ENCODE measurements at places on chromosomes 3 and 15.
A peak's percentile ranks its signal among the peaks of the same experiment; 100 is the strongest.

- no peak for DNase-seq
These were observed 46.8 kb downstream of the ST6GAL1 start for GRCh38 chr3:186976837-186977750.

GRCh38 chr15:58139276-58139988, 1.3 kb downstream of the AQP9 start:
- DNase-seq, result no peak

DNA sequence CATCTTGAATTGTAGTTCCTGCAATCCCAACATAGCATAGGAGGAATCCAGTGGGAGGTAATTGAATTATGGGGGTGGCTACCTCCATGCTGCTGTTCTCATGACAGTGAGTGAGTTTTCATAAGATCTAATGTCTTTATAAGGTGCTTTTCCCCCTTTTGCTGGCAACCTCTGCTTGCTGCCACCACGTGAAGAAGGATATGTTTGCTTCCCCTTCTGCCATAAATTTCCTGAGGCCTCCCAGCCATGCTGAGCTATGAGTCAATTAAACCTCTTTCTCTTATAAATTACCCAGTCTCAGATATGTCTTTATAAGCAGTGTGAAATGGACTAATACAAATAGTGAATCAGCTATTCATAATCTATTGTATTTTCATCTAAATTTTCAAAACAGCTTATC, 537.3 kb downstream of the EPHA3 start:
- DNase-seq, result no peak

GRCh38 chr15:97140216-97140615, 809.7 kb downstream of the NR2F2 start:
- DNase-seq, result no peak

DNA sequence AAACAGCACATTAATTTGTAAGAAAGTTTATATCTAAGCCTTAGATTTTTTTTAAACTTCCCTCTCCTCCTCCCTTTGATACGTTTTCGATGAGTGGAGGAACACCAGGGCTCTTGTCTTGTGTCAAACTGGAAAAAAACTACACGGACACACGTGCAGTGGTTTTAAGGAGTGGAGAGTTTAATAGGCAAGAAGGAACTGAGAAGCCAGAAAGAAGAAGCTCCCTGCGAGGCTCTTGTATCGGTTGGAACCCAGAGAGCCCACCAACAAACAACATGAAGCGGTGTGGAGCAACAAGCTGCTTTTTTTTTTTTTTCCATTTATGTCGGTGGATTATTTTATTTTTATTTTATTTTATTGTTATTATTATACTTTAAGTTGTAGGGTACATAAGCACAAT, 18.6 kb downstream of the NDUFB4 start:
- DNase-seq, result no peak

GRCh38 chr3:46642971-46643370, 30.6 kb downstream of the FAM240A start:
- DNase-seq, result no peak

- no peak for DNase-seq
These were observed 18.8 kb upstream of the GOLGA8J start for GRCh38 chr15:30063835-30064546.

DNA sequence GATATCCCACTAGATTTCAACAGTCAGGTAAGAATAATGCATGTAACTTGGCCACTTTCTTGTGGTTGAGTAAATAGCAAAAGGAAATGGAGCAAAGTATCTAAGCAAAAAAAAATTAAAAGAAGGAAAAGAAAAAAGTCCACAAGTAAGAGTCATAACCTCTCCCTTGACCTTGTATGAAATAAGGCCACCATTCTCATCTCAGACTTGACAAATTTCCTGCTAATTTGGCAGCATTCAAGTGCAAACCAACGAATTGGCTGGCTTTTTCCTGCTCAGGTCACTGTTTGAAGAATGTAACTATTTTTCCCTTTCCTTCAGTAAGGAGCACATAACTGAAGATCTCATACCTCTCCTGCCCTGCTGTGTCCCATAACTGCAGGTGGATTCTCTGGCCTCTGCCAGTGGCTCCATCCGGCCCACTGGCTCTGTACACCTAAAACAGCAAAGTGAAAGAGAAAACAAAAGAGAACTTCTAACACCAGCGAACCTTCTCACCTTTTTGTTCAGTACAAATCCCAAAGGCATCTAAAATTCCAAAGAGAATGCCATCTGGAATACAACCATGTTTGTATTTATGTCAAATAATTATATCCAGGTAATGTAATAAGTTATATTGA, 33.4 kb upstream of the RSL24D1 start:
- no peak for DNase-seq

GRCh38 chr3:44987332-44987731, 11.3 kb downstream of the EXOSC7 start:
- no peak for DNase-seq

DNA sequence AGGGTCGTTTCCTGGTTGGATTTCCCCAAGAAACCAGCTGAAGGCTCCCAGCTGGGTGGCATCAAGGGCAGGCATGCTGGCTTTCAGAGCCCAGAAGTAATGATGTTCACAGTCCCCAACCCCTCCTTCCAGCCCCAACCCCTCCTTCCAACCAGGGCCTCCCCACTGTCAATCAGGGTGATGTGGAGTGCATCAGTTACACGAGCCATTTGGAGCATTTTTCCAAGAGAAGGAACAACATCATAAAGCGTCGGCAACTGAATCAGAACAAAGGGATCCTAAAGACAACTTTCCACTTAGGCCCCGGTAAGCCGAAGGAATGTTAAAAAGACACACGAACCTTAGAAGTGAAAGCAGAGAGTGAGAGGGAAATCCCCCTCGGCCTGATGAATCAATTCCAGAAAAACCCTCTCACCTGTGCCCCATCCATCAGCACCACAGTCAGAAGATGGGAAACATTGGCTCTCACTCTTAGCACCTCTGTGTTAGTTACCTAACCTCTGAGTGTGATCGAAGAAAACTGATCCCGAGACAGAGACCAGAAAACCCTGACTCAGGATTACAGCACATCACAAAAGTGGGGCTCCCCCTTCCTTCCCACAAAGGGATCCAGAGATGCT, 101.2 kb upstream of the WNT5A start:
- DNase-seq, result no peak

- no peak for DNase-seq
These were observed 39.1 kb downstream of the SOX14 start for GRCh38 chr3:137803215-137803614.

- DNase-seq, result no peak
These were observed 1.6 kb downstream of the TPM1 start for GRCh38 chr15:63044077-63044644.

DNA sequence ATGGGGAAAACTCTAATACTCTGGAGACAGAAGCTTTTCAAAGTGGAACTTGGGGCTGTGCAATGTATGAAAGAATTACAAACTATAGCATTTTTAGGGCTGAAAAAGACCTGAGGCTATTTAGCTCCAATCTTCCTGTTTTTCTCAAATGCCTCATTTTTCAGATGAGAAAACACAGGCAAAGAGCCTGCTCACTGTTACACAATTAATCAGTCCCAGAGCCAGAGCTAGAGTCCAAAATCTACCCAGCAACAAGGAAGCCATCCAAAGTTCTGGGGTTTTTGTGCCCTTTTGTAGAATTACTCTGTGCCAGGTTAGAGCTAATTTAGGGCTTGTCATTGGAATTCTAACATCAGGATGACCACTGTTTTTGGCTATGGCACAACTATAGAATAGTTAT, 45.5 kb downstream of the GPR149 start:
- no peak for DNase-seq

DNA sequence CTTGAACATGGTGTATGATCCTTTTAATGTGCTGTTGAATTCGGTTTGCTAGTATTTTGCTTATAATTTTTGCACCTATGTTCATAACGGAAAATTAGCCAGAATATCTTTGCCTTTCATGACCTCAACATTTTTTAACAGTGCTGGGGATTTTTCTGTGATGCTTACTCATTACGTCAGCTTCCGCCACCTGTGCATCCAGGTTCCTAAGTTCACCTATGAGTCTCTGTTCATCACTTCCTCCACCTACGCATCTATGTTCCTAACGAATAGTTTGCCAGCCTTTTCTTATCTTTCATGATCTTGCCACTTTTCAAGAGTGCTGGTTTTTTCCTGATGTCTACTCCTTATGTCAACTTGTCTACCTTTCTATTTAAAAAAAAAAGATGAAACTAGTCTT, 16.5 kb downstream of the AADACL2 start:
- DNase-seq, result no peak

DNA sequence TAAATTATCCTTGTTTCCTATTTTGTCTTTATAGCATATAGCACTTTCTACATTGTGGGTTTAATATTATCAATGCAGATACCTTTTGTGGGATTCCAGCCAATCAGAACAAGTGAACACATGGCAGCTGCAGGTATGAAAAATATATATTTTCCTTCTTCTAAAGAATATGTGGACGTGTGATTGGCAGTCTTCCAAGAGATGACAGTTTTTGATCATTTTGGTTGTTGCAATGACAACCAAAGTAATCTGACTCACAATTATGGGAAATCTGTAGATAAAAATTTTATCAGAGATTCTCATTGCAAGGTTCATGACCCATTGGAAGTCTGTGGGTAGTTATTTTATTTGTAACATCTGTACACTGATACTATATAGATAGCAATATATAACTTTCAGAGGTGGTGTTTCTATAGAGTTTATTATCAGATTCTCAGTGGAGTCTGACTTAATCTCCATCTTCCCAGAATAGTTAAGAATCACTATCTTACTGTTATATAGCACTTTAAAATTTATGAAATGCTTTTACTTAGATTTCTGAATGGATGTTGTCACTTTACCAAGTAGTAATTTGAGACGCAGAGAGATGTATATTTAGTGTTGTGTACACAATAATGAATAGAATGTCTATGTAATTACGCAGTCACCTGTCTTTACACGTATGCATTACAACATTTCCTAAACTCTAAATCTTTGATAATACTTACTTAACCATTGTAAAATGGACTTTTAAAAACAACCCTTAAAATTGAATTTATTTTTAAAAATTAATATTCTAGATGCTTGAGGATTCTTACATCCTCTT, 82.5 kb downstream of the STT3B start:
- DNase-seq, result no peak

DNA sequence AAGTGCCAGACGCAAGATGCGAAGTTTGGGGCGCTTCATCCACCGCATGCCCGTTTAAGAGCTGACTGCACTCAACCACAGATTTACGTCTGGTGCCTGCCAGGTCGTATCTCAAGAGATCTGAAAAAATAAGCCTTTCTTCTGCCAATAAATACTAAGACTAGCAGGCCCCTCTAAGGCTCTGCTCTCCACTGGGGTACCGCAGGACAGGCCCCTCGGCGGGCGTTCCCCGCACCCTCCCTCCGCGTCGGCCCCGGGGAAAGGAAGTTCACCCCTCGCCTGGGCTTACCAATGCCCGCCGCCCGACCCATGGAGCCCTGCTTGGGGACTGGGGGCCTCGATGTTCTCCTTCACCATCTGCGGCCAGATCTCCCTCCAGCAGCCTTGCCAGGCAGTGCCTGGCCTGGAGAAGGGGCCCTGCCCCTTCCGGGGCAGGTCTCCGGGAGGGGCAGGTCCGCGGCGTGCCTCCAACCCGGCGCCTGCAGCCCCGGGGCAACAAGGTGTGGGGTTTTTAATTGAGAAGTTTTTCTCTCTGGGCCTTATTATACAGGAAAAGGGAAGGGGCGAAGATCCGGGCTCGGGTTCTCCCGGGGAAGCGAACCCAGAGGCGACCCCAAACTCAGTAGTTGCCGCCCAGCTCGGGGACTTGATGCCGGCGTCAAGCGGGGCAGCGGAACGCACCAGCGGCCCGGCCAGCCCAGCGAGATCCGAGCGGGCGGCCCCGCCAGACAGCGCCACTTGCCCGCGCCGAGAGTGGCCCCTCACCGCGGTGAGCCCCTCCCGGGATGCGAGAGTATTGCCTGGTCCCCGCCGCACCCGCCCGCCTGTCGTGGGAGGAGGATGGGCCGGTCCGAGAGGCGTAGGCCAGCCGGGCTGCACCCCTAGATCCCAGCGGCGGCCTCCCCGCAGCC, 735 bp downstream of the GOLGA8B start:
- no peak for DNase-seq

DNA sequence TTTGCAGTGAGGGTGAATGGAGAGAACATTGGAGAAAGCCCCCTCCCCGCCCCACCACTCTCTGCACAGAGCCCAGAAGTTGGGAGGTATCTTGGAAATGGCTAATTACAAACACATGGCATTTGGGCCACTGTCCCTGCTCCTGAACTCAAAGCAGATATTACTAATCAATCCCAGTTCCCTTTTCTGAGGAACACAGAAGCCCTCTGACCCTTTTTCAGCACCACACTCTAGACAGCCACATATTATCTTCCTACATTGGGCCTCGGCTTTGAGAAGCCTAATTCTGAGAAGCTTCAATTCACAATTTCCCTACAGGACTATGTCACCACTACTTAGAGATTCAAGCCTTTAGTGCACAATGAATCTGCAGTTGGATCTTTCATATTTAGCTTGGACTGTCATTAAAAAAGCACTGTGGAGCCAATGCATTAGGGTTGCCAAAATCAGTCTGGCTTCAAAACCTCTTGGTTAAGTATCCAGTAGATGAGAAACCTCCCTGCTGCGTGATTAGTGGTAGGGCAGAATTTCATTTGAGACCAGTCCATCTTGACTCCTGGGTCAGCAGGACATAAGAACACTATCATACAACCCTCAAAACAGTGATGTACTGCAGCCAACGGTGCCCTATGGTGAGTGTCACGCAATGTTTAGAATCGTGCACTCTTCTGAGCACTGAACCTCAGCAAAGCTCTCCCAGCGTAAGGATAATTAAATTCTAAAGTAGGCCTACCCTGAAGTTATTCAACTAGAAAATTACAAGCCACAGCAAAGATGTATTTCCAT, 26.1 kb downstream of the MGLL start:
- no peak for DNase-seq

GRCh38 chr3:82293435-82293834, 532.0 kb upstream of the GBE1 start:
- no peak for DNase-seq

- no peak for DNase-seq
These were observed at the start of gene MCTP2 for GRCh38 chr15:94230883-94231722. Gene MCTP2 (plus strand): TSS chr15:94231561. CDS start chr15:94298266, 66,705 bp downstream.

DNA sequence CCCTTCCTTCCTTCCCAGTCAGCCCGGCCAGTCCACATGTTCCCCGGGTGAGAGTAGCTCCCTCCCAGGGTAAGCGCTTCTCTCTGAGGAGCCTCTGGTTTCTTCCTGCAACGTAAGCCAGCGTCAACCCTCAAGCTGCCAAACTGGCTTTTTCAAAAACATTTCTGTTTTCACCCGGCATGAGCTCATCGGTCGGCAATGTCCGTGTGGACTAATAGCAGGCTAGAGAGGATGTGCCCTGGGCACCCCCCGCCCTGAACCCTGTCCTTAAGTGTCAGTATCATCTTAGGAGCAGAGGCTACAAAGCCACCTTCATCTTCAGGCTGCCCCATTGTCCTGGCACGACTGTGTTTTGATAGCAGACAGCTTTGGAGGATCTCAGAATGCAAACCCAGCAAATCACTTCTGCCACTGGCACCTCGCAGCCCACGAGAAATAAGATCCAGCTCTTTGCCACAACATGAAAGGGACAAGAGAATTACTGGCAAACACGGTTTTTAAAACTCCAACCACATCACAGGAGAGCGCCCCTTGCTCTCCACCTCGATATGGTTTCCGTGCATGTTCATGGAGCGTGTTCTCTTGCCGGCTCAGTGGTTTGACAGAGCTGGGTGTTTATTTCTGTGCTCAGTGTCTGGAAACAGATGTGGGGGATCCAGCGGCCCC, 9.9 kb downstream of the ALDH1A3 start:
- DNase-seq, result no peak

GRCh38 chr3:9932843-9933560, 632 bp upstream of the CRELD1 start:
- DNase-seq, result peak; percentile 53

GRCh38 chr3:61961900-61962299, 400.5 kb downstream of the PTPRG start:
- no peak for DNase-seq

GRCh38 chr3:73426606-73427005, 198.1 kb downstream of the PDZRN3 start:
- no peak for DNase-seq
